Esophagus squamous epithelium (tissue), 5 donors: ENCODE measurements at places on chromosomes 2 and 18. TPM values are rescaled to one million over a fixed set of nuclear protein-coding genes. Genes with fewer than 3 reads are reported as not detected.

GRCh38 chr2:235445116-235445515, 48.7 kb upstream of the AGAP1 start:
- DNase-seq = no peak

GRCh38 chr2:72007402-72007801, 140.3 kb downstream of the CYP26B1 start:
- DNase-seq = no peak

GRCh38 chr2:20141806-20142205, 83.1 kb downstream of the SDC1 start:
- DNase-seq = no peak

LNPK gene
- total RNA-seq = 23.5 TPM

COLEC12 gene
- total RNA-seq = 12.2 TPM
